Keratinocyte (primary cell): ENCODE measurements at places on chromosomes 6 and 20.

DNA sequence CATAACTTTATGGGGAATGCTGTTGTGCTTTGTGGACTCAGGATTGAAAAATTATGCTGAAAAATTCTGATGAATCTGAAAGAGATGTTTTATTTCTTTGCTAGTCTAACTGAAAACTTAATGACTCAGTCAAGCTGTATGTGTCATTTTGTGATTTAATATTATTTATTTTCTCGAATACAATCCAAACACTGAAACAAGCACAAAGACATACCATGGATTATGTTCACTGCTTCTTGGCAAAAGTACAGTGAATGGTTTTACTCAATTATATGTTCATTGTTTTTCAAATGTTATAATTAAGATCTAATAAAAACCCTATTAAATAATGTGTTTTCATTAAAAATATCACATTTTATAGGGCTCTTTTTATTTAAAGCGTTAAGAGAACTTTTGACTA is 330.6 kb upstream of the EPHA7 start:
- no peak overlapping the region for H3K27ac ChIP-seq
- H3K4me1 ChIP-seq, result no peaks in the 10 kb centered on the region
- DNase-seq, result no peak
- H3K27me3 ChIP-seq, result no peaks in the 10 kb centered on the region
- no peaks in the 10 kb centered on the region for H3K36me3 ChIP-seq

GRCh38 chr6:108395297-108395696 is 100.4 kb downstream of the AFG1L start:
- DNase-seq, result no peak
- no peak overlapping the region for H3K27ac ChIP-seq
- H3K4me1 ChIP-seq, result no peaks in the 10 kb centered on the region

DNA sequence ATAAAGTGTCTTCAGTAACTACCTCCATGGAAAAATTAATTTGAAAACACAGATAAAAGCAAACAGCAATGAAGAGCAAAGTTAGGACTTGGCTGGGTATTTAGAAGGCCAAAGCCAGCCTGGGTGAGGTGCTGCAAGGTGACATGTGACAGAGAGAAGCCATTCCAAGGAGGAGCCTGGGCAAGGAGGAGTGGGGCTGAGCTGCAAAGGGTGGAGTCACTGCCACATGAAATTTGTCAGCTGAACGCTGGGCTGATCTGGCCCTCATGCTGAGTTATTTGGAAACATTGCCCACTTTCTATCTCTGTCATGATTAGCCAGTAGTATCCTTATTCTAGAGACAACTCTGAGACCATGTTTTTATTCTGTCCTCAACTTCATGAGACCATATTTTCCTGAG is 76.3 kb downstream of the PERP start:
- peak overlapping the region; percentile 31 for H3K4me3 ChIP-seq
- H3K4me1 ChIP-seq, result peaks cover 70% of the 10 kb centered on the region
- H3K36me3 ChIP-seq, result no peaks in the 10 kb centered on the region
- no peaks in the 10 kb centered on the region for H3K27me3 ChIP-seq
- H3K27ac ChIP-seq, result peak overlapping the region; percentile 98

- no peak overlapping the region for H3K27ac ChIP-seq
- no peak for DNase-seq
- H3K27me3 ChIP-seq, result no peaks in the 10 kb centered on the region
- H3K36me3 ChIP-seq, result no peaks in the 10 kb centered on the region
- H3K4me3 ChIP-seq, result no peak overlapping the region
- H3K4me1 ChIP-seq, result no peaks in the 10 kb centered on the region
These were observed 173.5 kb downstream of the C6orf118 start for GRCh38 chr6:165135889-165136288.

- no peak for DNase-seq
- H3K27ac ChIP-seq, result peak overlapping the region; percentile 4
- H3K27me3 ChIP-seq, result no peaks in the 10 kb centered on the region
- H3K4me1 ChIP-seq, result peaks cover 46% of the 10 kb centered on the region
- H3K36me3 ChIP-seq, result peaks cover 2% of the 10 kb centered on the region
These were observed 2.0 kb upstream of the PLCG1 start for GRCh38 chr20:41135187-41135887.

DNA sequence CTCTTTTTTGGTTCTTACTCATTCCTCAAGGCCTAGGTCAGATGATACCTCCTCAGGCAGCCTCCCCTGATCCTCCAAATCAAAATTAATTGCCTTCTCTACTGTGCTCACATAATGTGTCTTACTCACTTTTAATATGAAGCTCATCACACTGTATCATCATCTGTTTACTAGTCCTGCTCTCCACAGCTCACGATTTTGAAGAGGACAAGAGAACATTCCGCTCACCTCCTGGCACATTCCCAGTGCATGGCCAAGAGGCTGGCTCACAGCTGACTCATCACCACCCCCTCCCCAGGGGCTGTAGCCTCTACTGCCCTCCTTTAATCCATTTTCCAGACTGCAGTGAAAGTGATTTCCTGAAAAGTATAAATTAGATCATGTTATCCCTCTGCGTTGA is 133.1 kb downstream of the ALDH8A1 start:
- H3K36me3 ChIP-seq, result no peaks in the 10 kb centered on the region
- H3K4me1 ChIP-seq, result peaks cover 8% of the 10 kb centered on the region
- H3K27me3 ChIP-seq, result no peaks in the 10 kb centered on the region
- DNase-seq, result no peak

DNA sequence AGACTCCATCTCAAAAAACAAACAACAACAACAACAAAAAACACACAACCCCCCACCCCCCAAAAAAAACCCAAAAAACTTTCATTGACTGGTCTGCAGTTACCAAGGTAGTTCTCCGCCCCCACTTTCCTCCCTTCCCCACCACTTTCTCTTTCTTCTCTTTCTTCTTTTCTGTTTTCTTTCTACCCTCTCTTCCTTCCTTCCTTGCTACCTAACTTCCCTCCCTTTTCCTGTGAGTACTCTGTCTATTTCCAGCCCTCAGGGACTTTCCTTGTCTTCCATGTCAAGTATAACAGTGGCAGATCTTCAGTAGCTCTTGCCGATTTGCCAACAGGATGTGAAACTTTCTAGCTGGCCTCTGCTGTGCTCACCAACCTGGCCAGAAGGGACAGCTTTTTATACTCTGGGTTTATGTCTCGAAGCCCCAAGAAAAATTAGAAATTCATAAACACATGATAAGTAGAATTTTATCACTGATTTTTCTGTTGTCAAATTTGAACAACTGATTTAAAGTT is 399.5 kb downstream of the QKI start:
- H3K27me3 ChIP-seq, result no peaks in the 10 kb centered on the region
- H3K4me3 ChIP-seq, result no peak overlapping the region
- H3K36me3 ChIP-seq, result no peaks in the 10 kb centered on the region

DNA sequence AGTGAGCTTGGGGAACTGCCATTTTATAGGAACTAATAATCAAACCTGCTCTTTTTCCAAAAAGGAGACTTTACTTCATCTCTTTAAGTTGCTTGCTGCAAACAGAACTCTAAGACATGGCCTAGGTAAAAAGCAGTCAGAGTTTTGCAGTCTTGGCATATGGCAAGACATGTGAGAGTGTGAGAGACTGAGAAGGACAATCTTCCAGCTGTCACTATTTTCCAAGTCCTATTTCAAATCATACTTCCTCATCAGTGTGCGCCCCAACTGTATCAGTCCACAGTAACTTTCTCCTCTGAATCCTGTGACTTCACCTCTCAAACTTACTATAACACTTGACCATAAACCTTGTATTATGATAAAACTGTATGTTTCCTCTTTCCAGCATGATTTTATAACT is 10.4 kb downstream of the CALHM6 start:
- no peaks in the 10 kb centered on the region for H3K36me3 ChIP-seq
- no peaks in the 10 kb centered on the region for H3K27me3 ChIP-seq
- H3K4me1 ChIP-seq, result no peaks in the 10 kb centered on the region
- DNase-seq, result no peak
- H3K27ac ChIP-seq, result no peak overlapping the region

DNA sequence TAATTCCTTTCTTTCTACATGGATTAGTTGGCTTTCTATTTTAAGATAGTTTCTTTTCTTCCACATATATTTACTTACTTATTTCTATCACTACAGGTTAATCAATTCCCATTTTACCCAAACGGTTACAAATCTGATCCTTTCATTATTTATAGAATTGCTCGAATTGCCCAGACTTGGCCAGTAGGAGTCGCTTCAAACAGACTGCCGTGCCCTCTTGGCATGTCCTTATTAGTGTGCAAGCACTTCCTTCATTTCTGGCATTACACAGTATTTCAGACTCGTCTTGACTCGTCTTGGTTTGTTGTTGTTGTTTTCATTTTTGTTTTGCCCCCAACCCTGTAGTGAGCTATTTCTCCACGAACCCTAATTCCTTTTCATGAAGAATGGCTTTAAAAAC is 74.6 kb downstream of the SAMD3 start:
- no peaks in the 10 kb centered on the region for H3K4me1 ChIP-seq
- H3K27ac ChIP-seq, result no peak overlapping the region
- no peaks in the 10 kb centered on the region for H3K27me3 ChIP-seq
- no peaks in the 10 kb centered on the region for H3K36me3 ChIP-seq

DNA sequence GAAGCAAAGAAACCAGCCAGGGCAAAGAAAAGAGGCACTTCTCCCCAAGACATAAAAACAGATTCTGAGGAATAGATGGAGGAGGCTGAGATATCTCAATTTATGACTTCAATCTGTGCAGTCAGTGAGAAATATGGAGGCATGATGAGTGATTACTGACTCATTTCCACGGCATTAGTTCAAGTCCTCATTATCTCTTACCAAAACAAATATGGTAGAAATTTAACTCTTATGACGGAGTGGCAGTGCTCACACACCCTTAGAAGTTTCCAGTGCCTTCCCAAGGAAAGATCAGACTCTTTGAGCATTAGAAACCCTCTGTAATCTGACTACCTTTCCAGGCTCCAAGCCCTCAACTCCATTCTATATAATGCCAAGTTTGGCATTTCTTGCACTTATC is 364.1 kb downstream of the ARHGAP18 start:
- H3K27me3 ChIP-seq, result no peaks in the 10 kb centered on the region
- H3K4me1 ChIP-seq, result no peaks in the 10 kb centered on the region
- no peaks in the 10 kb centered on the region for H3K36me3 ChIP-seq
- H3K4me3 ChIP-seq, result no peak overlapping the region

- no peak overlapping the region for H3K27ac ChIP-seq
- no peaks in the 10 kb centered on the region for H3K36me3 ChIP-seq
- no peak for DNase-seq
These were observed 21.7 kb downstream of the SERPINB1 start for GRCh38 chr6:2819978-2820377.
